Upper lobe of right lung (tissue), 1 donor: ENCODE measurements at places on chromosomes 2 and 18.

DNA sequence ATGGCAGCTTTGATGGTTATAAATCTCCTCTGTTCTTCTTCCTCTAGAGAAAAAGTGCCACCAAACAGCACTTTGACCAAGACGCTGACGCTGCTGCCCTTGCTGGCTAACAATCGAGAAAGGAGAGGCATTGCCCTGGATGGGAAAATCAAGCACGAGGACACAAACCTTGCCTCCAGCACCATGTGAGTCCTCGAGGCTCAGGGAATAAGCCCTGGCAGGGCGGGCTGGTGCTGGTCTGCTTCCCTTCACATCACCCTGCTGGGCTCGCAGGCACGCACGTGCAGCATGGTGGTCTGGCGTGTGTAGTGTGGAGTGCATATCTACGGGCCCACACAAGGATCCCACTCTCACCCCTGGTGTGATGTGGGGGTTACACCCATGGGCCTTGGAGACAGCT lies 19.4 kb upstream of the DGKD start:
- no peak for DNase-seq

- DNase-seq = no peak
These were observed 7.6 kb upstream of the DSG2 start for GRCh38 chr18:31490387-31490786.

DNA sequence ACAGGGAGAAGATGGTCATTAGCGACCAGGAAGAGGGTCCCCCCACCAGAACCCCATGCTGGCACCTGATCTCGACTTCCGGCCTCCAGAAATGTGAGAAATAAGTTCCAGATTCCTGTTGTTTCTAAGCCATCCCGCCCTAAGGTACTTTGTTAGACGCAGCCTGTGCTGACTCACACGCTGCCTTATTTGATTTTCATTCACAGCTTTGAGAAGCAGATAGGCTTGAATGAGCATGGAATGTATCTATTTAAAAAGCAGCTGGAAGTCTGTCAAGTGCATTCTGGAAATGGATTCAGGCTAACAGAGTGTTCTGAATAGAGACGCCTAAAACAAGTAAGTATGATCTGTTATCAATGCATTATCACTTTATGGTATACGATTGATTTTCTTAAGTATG lies 8.3 kb upstream of the IL1R2 start:
- no peak for DNase-seq

GRCh38 chr2:24881623-24882022 lies 38.4 kb downstream of the ADCY3 start:
- DNase-seq = no peak

GRCh38 chr2:118613737-118614136 lies 233.7 kb downstream of the EN1 start:
- no peak for DNase-seq
